Activated T-cell treated with anti-CD3 and anti-CD28 coated beads for 1 hour (primary cell): ENCODE measurements at places on chromosomes 7 and 10.

DNA sequence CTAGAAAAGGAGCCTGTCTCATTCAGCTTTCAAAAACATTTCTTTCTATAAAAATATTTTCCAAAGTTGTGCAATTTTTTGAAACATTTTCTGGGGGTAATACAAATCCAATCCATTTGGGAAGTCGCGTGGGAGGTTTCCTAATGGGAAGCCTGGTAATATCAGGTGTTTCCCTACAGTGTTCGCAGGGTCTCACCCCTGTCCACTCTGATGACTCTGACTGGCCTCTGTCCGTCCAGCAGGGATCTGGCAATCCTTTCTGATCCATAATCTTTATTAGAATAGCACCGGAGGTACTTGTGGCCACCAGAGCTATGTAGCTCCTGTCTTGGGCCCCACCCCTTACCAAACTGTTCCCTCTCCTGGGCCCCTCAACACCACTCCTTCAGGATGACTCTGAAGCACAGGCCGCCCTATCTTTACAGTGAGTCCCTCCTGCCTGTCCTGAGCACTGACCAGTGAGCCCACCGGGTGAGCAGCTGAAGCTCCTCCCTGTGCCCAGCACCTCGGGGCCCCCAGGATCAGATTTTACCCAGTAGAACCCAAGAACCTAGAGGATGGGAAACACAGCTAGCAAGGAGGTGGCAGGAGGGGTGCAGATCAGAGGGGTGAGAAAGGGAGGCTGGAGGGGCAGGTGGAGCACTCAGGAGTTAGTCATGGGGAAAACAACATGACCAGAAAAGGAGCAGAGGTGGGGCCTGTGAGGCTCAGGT lies 84.8 kb downstream of the PTPRE start:
- no peak for DNase-seq

- no peak for DNase-seq
Observed at GRCh38 chr10:4141471-4141870, 356.5 kb upstream of the KLF6 start.

DNA sequence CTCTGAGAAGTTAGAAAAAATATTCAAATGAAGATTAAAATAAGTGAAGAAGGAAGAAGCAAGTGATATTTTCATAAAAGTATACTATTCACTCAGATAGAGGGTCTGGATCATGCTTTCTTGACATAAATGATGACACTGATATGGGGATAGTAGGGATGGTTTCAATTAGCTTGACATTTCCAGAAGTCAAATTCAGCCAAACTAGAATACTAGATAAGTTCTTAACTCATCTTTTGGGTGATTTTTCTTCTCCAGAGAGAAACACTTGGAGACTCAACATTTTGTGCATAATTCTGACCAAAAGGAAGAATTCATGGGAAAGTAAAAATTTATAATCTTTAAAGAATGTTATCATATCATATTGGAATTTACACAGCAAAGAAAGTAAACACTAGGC lies 152.0 kb upstream of the LRGUK start:
- no peak for DNase-seq

GRCh38 chr10:17316488-17317170 lies 88.6 kb downstream of the VIM start:
- DNase-seq: no peak

DNA sequence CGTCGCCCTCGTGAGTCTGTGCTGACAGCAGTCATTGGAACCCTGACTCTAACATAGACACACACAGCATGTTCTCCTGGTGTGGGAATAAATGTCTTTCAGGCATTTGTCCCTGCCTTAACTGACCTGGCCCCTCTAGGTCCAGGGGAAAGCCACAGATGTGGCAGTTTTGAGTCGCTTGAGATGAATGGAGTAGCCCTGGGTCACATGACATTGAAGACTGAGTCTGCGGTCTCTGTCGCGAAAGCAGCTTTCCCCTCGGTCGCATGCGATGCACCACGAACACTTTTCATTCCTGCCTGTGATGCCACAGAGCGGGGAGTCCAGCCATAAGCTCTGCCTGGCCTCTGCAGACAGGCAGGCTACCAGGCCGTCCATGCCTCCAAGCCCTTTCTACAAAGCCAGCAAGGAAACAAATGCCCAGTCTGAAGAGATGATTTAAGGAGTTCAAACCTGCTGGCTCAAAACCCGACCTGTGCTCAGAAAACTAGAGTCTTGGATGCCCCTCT lies 172.3 kb downstream of the WDR37 start:
- DNase-seq: no peak

- DNase-seq: no peak
Observed at GRCh38 chr7:152735443-152736004, 24.0 kb upstream of the ACTR3B start.

GRCh38 chr7:2038931-2039728 lies 193.6 kb downstream of the MAD1L1 start:
- no peak for DNase-seq

DNA sequence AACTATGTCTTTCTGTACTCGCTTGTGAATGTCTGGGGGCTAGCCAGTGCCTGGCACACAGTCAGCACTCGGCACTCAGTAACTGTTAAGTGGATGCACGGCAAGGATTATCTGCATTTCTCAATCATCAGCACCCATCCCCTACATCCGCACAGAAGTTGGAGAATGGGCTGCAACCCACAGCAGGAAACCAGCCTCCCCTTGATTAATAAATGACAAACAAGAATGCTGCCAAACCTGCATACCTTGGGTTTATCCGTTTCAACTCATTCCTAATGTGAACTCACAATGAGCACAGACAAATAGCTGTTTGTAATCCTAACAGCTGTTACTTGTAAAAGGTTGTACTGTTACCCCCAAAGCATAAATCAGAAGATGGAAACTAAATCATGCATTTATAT lies 28.9 kb downstream of the PPP1R3C start:
- no peak for DNase-seq

DNA sequence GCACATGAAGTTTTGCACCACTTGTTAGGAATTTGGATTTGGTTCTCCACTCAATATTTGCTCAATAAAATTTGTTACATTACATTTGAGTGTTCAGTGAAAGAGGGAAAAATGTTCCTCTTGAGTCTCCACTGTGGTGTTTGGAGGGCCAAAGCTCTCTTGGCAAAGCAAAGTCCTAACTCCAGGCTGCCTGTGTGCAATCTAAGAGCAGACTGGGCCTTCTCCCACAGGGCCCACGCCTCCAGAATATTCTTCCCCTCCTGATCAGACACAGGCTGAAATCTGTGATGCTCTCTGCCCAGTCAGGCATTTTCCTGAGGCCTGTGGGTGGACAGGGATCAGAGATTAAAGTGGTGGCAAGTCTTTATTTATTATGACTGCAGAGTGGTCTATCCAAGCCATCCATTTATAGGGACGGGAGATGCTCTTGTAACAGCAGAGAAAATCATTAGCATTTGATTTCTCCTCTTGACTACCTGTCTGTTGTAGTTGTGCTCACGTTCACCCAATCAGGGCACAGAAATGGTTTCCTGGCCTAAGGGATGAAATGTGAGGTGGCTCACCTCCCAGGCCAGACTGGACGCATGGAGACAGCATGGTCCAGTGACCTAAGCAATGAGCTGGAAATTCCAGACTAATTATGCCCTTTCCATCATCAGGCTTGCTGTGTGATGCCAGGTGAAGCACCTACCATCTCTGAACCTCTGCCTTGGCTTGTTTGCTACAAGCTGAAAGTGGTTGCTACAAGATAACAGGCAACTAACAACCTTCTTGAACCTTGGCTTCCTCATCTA lies 147.1 kb upstream of the NRBF2 start:
- no peak for DNase-seq

GRCh38 chr10:113520690-113521474 lies 32.0 kb upstream of the HABP2 start:
- DNase-seq: no peak

GRCh38 chr10:12726971-12727831 lies 274.3 kb downstream of the CCDC3 start:
- no peak for DNase-seq

DNA sequence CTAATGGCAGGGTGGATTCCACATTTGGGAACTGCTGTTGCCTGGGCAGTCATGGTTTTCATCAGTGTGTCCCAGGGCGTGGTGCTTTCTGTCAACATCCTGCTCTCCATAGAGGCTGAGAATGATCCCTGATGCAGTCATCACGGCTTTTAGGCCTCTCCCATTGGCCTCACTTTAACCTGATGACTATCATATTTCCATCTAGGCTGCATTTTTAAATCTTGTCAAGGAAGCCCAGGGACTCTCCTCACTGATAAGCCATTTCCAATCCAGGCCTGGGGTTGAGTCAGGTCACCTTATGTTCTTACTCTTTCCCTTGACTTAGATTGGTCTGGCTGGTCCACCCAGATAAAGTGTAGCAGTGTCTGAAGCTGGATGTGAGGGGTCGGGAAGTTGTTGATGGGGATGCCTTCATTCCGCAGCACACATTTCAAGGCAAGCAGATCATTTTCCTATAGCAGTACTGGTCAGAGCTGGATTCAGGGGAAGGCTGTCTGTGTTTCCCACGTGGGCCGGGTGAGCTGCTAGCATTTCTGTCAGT lies 177.0 kb downstream of the AUTS2 start:
- no peak for DNase-seq

- no peak for DNase-seq
Observed at GRCh38 chr10:59843748-59844147, 62.6 kb downstream of the CCDC6 start.

- no peak for DNase-seq
Observed at GRCh38 chr10:129717816-129718547, 246.1 kb downstream of the EBF3 start.

- no peak for DNase-seq
Observed at GRCh38 chr10:75238182-75239095, 2.7 kb upstream of the COMTD1 start.

- no peak for DNase-seq
Observed at GRCh38 chr7:4288791-4289394, 393.2 kb upstream of the FOXK1 start.

- no peak for DNase-seq
Observed at GRCh38 chr7:105643384-105643783, 62.1 kb upstream of the EFCAB10 start.

DNA sequence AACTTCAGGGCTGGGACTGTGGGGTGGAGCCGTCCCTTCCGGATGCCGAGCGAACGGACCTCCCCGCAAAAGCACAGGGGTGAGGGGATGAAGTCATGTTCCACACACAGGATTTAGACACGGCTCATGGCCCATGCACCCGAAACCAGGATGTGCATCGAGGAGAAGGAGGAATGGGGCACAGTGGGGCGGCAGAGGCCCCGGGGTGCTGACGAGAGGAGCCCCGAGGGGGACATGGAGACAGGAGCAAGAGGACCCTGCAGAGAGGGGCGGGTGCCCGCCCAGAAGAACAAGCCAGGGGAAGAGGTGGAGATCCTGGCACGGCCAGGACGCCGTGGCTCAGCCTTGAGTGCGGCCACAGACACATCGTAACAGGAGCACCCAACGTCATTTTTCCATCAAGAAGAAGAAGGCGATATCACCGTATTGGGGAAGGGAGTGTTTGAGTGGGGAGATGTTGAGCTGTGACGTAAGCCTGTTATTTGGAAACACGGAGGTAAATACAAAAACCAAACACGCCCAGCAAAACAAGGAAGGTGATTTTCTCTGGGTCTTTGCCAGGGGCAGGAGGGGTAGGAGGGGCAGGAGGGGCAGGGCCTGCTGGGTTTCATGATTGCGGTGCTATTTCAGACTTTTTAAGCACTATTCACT lies 25.3 kb upstream of the FOXL3 start:
- no peak for DNase-seq

DNA sequence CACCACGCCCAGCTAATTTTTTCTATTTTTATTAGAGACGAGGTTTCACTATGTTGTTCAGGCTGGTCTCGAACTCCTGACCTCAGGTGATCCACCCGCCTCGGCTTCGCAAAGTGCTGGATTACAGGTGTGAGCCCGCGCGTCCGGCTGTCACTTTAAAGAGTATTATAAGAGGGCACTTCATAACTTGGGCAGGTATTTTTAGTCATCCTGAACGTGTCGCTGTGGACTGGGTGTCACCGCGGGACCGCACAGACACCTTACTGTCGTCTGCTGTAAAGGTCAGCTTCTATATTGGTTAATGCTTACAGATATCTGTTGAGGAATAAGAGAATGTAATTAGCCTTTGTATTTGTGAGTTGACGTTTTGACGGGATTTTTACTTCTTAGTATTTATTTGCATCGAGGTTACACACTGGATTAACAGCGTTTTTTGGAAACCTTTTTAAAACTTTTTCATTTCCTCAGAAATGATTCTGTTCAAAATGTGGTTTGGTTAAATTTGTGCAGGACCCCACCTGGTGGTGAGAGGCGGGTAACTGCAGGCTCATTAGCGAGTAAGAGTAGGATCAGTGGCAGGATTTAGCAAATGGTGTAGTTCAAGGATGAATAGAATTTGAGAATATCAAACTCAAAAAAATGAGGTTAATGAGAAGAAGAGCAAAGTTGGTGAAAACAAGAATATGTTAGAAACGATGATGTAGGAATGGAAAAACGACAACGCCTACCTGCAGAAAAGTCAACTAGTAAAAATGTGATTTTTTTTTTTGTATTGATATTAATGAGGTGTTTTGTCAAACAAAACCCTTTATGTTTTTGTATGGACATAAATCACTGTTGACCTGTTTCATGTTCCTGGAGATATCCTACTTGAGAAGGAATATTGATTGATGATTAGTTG lies 3.2 kb downstream of the DNAJB6 start:
- DNase-seq: peak; percentile 58

DNA sequence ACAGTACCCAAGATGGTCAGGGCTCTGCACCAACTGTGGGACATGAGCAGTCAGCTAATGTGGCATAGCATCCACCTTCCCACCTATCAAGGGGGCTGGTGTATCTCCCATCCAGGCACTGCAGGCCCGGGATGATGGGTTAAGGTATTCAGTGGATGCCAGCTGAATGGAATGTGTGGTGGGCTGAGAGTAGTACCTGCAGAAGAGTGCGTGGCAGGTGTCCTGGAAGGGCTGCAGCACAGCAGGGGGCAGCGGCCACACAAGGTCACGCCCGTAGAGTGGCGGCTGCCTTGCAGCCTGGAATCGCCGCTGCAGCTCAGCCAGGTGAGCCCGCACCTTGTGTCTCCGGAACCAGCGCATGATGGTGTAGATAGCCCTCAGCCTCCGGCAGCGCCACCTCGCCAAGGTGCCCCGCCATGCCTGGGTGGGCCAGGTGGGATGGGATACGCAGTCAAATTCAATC lies 13.3 kb downstream of the MYO1G start:
- no peak for DNase-seq

DNA sequence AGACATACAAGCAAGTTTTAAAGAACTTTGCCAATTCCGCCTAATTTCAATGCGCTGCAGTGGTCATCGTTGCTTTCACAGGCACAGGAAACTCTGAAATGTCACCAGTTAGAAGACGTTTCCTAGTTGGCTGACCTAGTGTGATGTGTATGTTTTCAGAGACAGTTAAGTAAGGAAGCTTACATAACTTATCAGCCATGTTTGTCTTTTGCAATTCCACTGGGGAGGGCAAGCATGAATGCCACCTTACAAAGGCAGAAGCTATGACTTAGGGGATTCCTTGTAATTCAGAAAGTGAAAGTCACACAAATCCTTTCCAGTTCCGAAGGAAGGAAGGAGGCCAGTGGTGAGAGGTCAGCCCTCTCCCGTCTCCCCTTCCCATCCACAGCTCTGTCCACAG lies 15.0 kb upstream of the NPS start:
- no peak for DNase-seq
